ENCODE measurements at places on chromosomes 3 and 15.

DNA sequence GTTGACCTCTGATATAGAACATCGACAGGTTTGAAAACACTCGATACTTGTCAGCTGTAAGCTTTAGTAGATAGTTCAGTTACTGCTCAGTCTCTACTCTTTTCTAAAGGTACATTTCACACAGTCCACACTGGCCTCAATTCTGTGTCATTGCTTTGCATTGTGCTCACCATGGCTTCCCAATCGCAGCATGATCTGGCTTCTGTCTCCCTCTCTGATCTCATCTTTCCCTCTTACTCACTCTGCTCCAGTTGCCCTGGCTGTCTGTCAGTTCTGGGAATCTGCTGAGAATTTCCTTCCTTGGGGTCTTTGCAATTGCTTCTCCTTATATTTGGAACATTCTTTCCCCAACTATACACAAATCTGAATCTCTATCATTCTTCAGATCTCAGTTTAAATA is 80.6 kb downstream of the GTF2E1 start:
- no peak for DNase-seq

DNA sequence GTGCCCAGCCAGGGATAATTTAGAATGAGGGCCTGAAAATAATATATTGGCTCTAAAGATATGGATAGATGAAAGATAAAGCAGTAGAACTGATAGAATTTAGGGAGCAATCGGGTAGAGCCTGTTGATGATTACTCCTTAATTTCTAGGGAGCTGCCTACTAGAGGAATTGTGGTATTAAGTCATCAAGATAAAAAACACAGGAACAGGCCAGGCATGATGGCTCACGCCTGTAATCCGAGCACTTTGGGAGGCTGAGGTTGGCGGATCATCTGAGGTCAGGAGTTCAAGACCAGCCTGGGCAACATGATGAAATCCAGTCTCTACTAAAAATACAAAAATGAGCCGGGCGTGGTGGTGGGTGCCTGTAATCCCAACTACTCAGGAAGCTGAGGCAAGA is 130.4 kb downstream of the PCCB start:
- DNase-seq: no peak

- no peak for DNase-seq
Observed at GRCh38 chr3:52401021-52401420, 43.9 kb downstream of the SEMA3G start.

GRCh38 chr3:37229740-37230139 is 55.4 kb upstream of the LRRFIP2 start:
- no peak for DNase-seq

- no peak for DNase-seq
Observed at GRCh38 chr3:120544361-120544760, 51.8 kb upstream of the NDUFB4 start.

DNA sequence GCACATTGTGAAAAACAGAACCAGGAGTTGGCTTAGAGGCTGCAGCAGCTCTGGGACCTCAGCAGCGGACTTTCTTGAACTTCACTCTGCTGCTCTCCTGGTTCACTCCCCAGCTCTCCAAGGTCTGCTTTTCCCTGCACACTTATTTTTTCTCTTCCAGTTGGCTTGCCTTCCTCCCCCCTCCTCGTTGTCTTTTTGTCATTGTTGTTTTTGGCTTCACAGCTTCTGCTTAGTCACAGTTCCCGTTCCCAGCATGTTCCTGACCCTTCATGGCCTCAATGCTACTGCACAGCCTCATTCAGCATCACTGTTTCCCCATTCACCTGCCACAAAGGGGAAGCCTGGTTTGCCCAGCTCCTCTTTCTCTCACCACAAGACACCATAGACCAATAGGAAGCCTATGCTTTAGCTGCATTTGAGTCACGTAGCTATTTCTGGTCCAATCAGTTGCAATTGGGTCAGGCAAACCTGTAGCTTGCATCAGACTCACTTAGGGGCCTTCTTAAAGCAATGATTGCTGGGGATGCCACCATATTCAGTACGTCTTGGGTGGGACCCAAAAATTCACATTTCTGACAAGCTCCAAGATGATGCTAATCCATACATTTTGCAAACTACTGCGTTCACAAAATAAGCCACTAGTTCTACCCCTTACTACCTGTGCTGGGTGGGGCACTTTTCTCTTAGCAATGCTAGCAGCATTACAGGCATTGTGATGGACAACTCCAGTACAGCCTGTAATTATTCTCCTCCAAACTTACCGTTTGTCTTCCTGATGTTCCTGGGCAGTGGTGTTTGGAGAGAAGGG is 7.8 kb upstream of the SUMF1 start:
- DNase-seq: peak; percentile 30

DNA sequence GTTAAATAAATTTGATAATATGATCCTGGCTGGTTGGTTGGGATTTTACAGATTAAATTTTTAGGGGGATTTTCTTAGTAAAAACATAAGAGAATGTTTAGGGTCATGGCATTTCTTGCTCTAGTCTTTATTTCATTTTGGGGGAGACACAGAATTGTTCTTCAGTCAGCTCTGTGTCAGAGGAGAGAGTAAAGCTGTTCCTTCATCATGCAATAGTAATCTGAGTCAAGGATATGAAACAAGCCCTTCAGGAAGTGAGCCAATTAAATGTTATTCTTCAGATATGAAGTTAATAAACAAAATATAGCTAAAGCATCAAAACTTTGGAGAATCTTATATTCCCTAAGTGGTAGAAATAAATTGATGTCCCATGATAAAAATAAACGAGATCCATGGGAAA is 22.9 kb upstream of the SLC4A7 start:
- no peak for DNase-seq
